Stromal cell of bone marrow (primary cell): ENCODE measurements at places on chromosomes 1 and 21.

DNA sequence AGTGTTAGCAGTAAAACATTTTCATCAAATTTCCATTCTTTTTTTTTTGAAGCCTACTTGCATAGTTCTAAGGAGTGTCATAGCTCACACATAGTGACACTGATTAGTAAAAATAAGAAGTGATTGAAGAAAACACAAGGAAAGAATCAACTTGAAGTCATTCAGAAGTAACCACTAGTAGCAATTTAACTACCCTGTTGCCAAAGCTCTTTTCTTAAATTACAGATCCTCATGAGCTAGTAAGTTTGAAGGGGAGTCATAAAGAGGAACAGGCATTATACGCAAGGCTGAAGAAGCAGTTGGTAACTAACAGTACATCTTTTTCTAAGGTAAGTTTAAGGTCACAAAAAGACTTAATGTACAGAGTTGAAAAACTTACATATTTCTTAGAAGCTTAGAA lies 332.2 kb downstream of the CHRM3 start:
- no peak for DNase-seq

- peak; percentile 41 for DNase-seq
Observed at GRCh38 chr1:222454782-222455181, 93.1 kb downstream of the HHIPL2 start.

- peak; percentile 61 for DNase-seq
Observed at GRCh38 chr1:246689409-246690008, 34.7 kb upstream of the SCCPDH start.

DNA sequence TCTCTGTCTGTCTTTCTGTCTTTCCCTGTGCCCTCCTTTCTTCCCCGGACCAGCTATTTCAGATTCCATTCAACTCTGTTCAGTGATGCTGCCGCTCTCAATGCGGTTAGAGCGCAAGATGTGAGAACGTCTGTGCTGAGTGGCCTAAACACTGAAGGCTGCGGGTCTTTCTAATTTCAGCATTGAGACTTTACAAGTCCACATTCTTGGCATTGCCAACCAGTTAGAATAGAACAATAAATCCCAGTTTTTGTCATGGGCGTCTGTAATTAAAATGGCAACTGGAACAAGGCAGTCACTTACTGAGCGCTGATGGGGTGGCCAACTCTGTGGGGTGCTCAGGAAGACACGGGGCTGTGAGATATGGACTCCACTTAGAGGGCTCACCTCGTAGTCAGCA lies 112.8 kb downstream of the DHRS3 start:
- no peak for DNase-seq

DNA sequence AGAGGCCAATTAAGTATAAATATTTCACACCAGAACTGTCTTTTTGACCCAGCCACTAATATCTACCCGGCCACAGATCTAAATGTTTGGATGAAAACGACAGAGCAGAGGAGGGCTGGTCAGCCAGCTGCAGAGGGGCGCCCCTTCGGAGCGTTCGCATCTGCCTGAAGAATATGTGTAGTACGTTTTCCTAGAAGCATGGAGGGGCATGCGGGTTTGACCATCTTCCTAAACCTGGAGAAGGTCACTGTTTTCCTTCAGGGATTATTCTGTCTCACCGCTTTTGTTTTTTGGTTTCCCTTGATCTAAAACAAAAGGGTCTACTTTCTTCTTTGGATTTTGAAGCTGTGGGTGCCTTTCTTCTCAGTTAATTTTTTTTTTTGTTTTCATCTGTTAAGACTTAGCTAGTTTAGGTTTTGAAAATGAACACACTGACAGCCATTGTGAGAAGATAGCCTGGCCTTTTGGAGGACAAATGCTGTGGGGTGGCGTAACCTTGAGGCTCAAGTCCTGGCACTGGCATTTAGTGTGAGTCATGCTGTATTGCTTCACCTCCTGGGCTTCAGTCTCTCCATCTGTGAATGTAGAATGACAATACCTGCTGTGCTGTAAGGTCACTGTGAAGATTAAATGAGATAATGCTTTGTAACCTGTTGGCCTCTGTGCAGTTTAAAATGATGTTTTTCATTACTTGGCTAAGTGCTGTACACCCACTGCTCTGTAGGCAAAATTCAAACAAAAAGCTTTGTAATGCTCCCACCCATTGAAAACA lies 74.1 kb upstream of the IRF2BP2 start:
- peak; percentile 65 for DNase-seq

- no peak for DNase-seq
Observed at GRCh38 chr1:22247527-22248245, 104.8 kb upstream of the WNT4 start.

GRCh38 chr1:21584096-21584495 lies 74.9 kb downstream of the ALPL start:
- DNase-seq: no peak

DNA sequence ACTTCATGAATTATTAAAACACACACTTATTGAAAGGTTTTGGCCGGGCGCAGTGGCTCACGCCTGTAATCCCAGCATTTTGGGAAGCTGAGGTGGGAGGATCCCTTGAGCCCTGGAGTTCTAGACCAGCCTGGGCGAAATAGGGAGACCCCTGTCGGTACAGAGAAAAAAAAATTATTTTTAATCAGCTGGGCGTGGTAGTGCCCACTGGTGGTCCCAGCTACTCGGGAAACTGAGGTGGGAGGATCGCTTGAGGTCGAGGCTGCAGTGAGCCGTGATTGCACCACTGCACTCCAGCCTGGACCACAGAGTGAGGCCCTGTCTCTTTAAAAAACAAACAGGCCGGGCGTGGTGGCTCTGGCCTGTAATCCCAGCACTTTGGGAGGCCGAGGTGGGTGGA lies 1.7 kb downstream of the GABPB2 start:
- DNase-seq: no peak

- no peak for DNase-seq
Observed at GRCh38 chr1:28067523-28068090, 20.8 kb downstream of the EYA3 start.
